Vagina (tissue), 2 donors: ENCODE measurements at places on chromosomes 1 and 21. TPM values are rescaled to one million over a fixed set of nuclear protein-coding genes. Genes with fewer than 3 reads are reported as not detected.

DNA sequence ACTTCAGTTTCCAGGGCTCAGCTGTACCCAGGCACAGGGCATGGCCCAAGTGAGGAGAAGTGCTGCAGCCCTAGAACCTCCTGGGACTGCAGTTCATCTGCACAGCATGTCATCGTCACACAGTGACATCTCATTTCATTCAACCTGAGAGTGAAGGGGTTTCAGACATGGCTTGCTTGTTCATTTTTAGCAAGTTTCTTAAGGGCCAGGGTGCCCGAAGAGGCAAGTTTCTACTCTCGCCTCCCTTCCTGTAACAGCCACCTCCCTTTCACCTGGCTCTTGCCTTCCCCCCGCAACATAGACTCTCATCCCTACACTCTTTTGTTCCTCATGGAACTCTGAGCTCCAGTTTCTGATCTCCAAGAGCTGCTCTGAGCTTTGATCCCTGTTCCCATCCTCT lies 108.1 kb downstream of the C1orf21 start:
- no peak for DNase-seq

GRCh38 chr1:114559356-114559755 lies 22.1 kb downstream of the BCAS2 start:
- DNase-seq, result no peak

MMEL1 gene
- 4.4 TPM for total RNA-seq

DNA sequence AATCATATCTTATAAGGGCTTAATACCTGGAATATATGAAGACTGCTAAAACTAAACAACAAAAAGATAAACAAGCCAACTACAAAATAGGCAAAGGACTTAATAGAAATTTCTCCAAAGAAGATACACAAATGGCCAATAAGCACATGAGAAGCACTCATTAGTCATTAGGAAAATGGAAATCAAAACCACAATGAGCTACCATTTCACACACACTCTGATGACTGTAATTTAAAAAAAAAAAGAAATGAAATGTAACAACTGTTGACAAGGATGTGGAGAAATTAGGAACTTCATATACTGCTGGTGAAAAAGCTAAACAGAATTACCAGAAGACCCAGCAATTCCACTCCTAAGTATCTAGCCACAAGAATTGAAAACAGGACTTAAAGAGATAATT lies 374.2 kb upstream of the ZP4 start:
- no peak for DNase-seq

- no peak for DNase-seq
Measured at GRCh38 chr1:232183802-232184201, 446.1 kb downstream of the SIPA1L2 start.
